ENCODE measurements at places on chromosomes 2 and 18.

DNA sequence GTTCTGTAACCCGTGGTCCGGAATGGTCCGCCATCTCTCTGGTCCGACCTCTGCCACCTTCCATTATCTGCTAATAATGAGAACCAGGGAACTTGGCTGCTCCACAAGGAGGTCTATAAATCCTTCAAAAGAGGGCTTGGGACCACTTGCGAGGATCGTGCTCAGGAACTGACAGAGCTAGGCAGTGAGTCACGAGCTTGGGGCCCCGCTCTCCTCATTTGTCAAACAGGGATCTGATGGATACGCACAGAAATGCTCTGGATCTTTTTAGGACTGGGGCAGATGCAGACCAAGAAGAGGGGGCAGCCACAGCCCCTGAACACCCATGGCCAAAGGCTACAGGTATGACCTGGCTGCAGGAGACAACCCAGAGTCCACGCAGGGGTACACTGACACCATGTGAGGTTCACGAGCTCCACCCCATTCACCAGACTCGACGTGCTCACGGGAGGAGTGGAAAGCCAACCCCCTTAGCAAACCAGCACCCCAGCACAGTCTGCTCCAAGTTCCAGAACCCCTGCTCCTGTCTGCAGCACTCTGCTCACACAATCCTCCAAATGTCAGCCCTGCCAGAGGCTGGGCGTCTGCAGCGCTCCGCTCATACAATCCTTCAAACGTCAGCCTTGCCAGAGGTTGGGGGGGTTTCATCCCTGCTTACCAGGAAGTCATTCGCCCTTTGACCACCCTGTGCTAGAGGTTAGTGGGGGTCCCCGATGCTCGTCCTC is 45.8 kb downstream of the ANO7 start:
- DNase-seq = no peak

DNA sequence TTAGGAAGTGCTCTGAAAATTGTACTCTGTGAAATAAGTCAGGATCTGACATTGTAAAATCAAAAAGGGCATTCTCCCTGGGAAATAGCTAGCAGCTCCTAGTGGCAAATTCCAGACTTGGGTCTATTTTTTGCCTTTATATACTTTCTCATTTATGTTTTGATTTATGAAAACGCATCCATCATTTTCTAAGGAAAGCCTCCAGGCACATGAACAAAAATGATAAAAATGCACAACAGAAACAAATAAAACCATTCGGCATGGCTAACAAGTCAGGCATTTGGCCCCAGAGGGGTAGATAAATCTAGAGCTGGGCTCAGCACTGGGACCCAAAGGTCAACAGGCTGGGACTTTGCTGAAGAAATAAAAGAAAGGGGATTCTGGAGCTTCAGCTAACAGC is 167.0 kb downstream of the BCL11A start:
- no peak for DNase-seq

DNA sequence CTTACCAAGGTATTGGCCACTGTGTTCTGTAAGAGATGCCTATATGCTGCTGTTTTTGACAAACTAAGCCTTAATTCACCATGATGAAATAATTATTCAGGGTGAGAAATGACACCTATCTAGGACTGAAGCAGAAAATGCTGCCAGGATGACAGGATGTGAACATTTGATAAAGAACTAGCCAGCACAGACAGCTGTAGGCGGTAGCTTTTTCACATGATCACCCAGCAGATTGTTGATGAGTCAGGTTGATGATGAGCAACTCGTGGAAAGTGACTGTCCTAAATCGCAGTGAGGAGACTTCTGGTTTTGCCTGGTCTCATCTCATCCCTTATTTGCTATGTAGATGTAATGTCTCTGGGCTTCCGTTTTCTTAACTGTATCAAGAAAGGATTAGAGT is 144.1 kb downstream of the PRPF40A start:
- no peak for DNase-seq

- DNase-seq = peak; percentile 24
Observed at GRCh38 chr2:177598326-177599138, 206.0 kb downstream of the AGPS start.

GRCh38 chr2:71811726-71812125 is 335.9 kb downstream of the CYP26B1 start:
- DNase-seq = no peak

DNA sequence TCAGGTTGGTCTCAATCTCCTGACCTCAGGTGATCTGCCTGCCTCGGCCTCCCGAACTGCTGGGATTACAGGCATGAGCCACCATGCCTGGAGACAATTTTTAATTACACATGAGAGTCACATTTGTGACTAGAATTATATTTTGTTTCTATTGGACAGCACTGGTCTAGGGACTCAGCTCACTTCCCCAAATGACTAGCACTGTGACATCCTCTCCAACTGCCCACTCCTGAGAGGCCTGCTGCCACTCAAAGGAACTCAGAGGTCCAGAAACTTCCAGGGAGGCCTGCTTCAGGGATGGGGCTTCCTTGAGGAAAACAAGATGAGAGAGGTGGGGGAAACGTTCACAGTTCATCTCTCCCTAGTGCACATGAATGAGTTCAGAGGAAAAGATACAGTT is 29.5 kb downstream of the TMEM163 start:
- DNase-seq = no peak

GRCh38 chr18:37661061-37661460 is 95.5 kb upstream of the CELF4 start:
- no peak for DNase-seq

GRCh38 chr2:160918906-160919503 is 241.2 kb upstream of the TANK start:
- DNase-seq = peak; percentile 59

- DNase-seq = no peak
Observed at GRCh38 chr2:128531856-128532255, 213.2 kb upstream of the HS6ST1 start.

GRCh38 chr2:48799601-48800000 is 44.1 kb upstream of the LHCGR start:
- DNase-seq = no peak

DNA sequence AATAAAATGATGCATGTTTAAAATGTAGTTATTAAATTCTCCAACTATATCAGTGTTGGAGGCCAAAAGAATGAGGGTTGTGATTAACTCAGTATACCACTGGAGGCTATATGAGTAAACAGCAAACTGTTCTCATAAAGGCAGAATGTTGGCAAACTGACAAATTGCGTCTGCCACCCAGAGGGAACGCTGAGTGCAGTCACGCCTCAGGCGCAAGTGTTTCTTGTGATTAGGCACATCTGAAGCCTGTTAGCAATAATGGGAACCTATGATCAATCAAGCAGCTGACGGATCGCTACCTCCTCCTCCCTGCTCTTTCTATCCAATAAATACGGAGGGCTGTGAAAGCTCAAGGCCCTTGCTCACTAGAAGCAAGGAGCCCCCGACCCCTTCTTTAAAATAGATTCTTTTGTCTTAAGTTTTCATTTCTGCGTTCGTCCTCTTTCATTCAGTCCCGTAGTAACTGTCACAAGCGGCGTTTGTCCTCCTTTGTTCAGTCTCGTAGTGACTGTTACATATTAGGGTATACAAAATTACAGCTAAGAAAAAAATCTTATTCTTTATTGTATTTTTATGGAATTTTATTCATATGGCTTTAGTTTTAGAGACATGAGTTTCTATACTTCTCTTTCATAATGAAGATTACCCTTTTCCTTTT is 16.3 kb upstream of the RMND5A start:
- no peak for DNase-seq

Data from HEK293T (cell line).